Stimulated activated CD4-positive, alpha-beta T cell treated with anti-CD3 and anti-CD28 coated beads, Interleukin-2, amount 100 ng/mL, for 48 hours (primary cell): ENCODE measurements at places on chromosomes 3 and 15.

- no peak for DNase-seq
These were observed 39.0 kb downstream of the CD86 start for GRCh38 chr3:122094125-122094524.

DNA sequence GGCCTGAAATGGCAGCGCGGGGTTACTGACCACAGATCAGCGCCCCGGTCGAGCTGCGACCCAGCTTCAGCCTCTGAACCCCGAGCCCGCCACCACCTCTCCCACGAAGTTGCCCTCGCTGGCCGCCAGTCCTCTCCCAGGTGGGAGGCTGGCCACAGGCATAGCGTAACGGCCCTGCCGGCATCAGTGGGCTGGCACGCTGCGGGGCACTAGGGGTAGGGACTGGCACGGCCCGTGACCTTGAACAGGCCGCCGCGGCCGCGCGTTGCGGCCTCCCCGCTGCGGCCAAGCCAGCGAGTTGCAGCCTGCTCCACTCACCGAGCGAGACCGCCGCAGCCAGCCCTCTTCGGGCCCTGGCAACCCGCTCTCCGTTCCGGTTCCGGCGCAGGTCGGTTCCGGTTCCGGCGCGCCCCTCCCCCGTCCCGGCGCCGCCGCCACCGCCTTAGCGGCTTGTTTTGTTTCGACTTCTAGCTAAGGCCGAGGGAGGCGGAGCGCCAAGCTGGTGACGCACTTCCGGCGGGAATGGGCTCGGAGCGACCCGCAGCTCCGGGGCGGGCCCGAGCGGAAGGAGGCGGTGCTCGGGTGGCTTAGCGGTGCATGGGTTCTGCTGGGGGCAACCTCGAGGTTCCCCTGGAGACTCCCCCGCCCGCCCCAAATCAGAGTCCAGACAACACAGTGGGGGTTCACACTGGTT is at the start of gene USP19:
USP19 (minus strand) TSS at position 386 of the 694 bp plus-strand sequence. CDS start 1,678 bp downstream, outside the sequence.
- peak; percentile 92 for DNase-seq

GRCh38 chr3:50246517-50246954 is 10.5 kb downstream of the GNAI2 start:
- peak; percentile 76 for DNase-seq

DNA sequence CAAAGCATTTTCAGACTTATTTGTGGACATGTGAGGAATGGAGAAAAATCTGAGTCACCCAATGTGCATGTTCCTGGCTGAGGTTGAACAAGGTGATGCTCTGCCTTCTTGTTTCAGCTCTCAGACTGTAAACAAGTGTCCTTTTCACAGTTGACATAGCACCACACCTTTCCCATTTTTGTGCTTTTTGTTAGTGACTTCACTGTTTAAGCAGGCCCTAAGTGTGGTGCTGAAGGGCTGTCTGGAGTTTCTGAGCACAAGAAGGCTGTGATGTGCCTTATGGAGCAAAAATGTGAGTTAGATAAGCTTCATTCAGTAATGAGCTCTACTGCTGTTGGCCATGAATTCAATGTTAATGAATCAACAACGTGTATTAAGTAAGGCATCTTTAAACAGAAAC is 20.4 kb downstream of the ABI3BP start:
- no peak for DNase-seq

DNA sequence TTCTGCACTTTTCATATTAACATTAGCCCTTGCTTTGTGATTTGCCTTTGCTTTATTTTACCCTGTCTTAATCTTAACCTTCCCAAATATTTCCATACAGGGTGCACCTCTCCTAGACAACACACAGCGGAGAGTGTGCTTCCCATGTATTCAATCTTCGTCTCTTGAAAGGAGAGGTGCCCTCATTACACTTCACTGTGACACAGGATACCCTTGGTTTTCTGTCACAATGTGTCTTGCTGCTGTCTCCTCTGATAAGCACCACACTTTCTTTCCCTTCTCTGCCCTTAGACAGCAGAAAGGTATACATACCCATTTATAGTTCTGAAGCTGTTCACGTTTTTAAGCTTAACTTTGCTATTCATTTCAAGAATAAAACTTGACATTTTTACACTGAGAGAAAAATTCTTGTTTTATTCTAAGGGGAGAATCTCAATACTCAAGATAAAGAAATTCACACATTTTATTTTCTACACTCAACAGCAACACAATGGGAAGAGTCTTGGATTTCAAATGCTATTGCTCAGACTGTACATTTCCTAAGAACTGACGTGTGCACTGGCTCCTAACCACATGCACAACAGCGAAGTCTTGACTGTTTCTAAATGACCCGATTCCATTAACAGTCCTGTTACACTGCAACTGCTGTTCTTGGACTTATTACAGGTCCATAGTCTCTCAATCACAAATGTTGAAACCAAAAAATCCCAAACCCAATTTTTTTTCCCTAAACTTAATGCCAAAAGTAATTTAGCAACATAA is 21.1 kb downstream of the ZXDC start:
- DNase-seq: no peak

DNA sequence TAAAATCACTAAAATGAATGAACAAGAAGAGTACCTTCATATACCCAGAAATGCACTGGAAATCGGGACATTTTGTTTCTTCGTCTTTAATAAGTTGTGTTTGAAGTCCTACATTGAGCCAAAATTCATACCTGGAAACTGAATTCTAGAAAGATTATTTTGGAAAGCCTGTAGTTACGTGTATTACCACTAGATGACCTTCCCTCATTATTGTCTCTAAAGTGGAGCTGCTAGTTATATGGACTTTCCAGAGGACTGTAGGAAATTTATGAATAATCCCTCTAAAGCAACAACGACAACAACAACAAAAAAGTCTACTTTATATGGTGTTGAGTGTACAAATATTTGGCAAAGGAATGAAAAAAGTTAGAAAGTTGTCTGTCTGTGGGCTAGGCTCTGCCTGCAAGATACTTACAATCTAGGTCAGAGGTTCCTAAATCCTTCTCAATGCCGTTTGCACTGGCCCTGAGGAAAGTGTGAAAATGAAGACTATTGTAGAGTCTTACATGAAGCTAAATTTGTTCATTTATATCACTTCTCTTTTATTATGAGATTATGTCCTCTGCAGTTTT is 234.8 kb upstream of the NR2E3 start:
- no peak for DNase-seq

GRCh38 chr3:160618363-160618762 is 53.0 kb upstream of the KPNA4 start:
- no peak for DNase-seq

DNA sequence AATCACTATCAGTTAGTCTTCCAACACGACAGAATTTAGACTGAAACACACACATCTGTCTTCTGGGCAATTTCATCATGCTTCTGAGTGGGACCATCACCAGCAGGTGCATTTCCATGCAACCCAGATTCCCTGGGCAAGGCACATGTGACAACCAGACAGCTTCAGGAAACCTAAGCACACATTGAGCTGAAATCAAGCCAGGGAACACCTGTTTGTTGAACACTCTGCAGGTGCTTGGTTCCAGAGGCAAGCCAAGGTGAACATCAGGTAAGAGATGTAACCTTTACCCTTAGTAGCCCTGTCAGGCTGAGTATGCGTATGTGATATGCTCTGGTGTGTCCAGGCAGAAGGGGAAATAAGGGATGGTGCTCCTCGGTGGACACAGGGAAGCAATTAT is 3.3 kb upstream of the PSMD2 start:
- no peak for DNase-seq

- DNase-seq: no peak
These were observed 544.4 kb downstream of the DIPK2A start for GRCh38 chr3:144516026-144516425.

DNA sequence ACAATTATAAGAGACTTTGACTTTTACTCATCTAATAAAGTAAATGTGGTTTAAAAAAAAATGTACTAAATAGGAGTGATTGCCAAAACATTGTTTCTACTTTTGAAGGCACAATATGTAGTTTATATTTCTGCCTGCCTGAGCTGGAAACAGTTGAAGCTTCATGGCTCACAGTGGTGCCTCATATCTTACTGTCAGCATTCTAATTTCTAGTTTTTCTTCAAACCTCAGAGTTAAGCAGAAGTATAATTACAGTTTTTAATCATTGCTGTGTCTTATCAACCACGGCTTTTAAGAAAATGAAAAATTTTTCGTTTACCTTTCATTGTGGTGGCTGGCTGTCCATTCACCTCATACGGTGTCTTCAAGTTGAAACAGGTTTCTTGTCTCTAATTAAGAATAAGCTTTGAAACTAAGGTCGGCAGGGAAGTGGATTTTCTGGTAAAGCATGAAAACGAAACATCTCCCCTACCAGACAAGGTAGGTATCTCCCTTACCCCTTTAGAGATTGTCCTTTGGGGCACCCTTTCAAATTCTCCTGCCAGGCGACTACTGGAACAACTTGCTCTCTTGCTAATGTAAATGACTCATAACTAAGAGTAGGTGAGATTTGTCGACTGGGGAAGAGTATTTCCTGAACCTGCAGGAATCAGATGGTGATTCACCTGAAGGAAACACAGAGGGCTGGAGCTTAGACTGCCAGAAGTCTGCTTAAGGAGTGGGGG is at the start of gene GPR87:
GPR87 (minus strand) TSS at position 554 of the 725 bp plus-strand sequence. CDS start 16,720 bp downstream, outside the sequence.
- DNase-seq: no peak

GRCh38 chr3:151009430-151009829 is 36.9 kb upstream of the CLRN1 start:
- DNase-seq: no peak

DNA sequence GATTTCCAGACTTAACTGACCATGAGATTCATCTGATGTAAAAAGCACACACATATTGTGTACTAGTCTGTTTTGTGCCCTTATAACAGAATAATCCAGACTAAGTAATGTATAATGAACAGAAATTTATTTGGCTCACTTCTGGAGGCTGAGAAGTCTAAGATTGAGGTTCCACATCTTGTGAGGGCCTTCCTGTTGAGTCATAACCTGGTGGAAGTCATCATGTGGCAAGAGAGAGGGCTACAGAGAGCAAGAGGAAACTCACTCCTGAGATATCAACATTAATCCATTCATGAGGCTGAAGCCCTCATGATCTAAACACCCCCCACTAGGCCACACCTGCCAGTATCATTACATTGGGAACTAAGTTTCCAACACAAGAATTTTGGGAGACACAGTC is 977.6 kb downstream of the MCTP2 start:
- DNase-seq: no peak

DNA sequence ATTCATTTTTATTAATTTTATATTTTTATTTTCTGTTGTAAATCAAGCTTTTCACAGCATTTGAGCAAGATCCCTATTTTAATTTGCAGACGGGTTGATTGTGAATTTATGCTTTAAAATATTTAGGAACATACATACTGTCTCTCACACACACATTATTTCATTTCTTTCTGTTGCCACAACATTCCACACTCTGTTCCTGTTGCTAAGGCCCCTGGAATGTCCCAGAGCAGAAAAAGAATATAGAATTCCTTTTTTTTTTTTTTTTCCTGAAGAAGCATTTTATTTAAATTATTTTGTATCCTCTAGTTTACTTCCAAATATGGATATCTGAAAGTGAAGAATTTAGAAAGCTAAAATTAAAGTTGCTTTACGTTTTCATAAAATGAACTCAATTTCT is 36.8 kb upstream of the SCAANT1 start:
- no peak for DNase-seq

DNA sequence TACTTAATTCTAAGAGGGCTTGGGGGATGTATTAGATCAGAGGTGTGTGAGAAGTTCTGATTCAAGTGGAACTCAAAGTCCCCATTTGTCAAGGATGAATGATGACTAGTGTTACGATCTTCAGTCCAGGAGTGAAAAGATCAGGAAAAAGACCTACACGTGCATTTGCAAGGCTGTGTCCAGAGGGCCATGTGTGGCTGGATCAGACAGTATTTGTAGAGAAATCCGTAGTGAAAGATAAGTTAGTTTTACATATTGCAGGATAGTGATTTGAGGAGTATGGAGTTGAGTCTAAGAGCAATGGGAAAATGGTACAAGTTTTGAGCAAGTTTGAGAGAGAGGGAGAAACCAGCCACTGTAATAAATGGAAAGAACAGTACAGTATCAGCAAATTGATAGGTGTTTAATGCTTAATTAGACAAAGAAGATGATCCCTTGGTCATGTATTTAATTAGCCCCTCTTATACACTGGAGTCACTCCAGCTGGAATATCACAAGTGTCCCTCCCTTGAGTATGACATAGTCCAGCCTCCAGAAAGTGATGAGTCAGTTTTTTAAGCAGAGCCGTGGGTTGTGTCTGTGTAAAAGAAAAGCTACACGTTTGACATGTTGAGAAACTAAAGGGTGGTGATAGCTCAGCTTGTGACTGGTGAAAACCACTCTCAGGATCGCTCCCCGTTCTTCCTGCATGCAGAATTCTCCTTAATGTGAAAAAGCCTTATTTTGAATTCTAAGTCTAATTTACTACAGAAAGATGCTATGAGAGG is 348.8 kb downstream of the ROBO1 start:
- DNase-seq: no peak

DNA sequence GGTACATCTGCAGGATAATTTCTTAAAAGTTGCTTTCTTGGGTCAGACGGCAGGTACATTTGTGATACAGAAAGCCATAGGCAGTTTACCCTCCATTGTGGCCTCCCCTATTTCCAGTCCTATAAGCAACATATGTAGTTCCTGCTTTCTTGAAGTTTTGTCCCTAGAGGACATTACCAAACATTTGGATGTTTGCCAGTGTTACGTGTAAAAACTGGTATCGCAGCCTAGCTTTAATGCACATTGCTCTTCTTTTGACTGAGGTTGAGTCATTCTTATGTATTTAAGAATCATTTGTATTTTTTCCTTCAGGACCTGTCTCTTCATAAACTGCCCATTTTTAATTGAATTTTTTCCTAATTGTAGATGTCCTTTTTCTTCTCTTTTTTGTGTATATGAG is 114.3 kb downstream of the DIPK2A start:
- no peak for DNase-seq

- no peak for DNase-seq
These were observed 23.3 kb downstream of the ANAPC13 start for GRCh38 chr3:134462331-134462941.
